HS-27A (cell line): ENCODE measurements at places on chromosomes 13 and 19.
A peak's percentile ranks its signal among the peaks of the same experiment; 100 is the strongest.

DNA sequence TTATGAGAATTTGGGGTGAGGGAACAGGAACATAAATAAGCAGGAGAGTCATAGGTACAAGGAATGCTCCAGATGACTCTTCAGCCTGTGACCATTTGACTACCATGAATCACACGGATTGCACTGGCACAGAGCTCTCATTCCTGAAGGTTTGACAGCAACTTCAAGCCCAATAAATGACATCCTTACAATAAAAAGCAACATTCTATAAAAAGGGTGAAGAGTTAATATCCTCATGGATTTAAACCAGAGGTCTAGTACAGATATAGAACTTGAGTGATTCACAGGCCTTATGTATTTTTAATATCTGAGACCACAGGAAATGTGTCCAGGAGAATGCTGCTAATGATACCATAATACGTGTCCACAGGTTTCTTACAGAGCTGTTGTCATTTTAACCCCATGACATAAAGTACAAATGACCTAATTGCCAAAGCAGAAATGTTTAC lies 158.1 kb downstream of the IRS2 start:
- peak; percentile 43 for DNase-seq

DNA sequence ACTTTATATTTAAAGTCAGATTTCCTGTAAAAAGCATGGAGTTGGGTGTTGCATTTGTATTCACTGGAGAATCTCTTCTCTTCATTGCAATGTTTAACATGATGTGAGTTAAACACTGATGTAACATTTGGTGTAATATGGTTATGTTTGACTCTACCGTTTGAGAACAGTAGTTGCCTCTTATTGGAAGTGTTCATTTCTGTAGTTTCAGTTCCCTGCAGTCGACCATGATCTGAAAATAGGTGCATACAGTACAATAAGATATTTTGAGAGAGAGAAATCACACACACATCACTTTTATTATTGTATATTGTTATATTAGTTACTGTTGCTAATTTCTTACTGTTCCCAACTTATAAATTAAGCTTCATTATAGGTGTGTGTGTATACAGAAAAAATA lies 105.2 kb upstream of the SPACA7 start:
- no peak for DNase-seq

DNA sequence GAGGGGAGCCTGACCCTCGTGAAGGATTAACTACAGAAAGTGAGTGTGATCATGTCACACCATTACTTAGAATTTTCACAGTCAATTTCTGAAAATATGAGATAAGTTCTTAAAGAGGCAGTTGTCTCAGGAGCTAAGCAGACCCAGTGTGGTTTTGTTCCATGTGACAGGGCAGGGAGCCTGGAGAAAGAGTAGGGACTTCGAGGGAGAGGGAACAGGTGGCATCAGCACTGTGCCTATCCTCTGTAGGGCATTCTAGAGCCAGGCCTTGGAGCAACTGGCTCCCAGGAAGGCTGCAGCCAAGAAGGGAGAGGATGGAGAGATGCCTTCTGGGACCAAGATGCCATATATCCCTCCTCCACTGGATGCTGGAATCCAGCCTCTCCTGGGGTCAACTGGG lies 183.0 kb downstream of the TSHZ3 start:
- no peak for DNase-seq

DNA sequence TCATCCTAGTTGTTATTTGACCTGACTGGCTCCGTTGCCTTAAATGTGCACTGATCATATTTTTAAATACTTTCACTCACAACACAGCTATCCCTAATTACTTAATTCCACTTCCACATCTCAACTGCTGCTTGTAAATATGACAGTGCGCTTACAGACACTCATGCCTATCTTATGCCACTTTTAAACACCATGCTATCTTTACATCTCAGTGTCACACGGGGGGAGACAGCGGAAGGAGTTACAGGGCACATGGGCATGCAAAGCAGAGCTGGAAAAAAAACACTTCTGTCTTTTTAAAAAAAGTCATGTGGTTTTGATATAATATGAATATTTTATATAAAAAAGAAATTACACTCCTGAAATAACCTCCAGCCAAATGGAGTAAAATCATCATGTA lies 44.1 kb downstream of the SMAD9 start:
- no peak for DNase-seq

- no peak for DNase-seq
These were observed 13.2 kb downstream of the GADD45B start for GRCh38 chr19:2488942-2489731.

DNA sequence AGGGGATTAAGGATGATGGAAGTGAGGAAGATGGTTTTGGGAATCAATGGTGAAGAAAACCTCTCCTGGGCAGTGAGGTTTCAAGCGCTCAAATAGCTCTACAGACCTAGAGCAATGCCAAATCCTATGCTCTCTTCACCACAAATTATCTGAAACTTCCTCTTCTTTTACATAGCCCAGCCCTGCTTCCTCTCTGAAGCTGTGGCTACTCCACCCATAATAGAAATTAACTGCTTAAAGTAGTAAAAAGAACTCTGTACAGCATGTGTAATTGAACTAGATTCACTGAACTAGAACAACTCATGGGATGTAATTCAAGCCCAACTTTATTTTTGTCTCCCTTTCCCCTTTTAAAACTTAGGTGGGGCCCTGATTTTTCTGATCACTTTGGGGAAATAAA lies 20.4 kb upstream of the IFT88 start:
- DNase-seq: no peak

GRCh38 chr19:9309974-9310446 lies 372 bp upstream of the ZNF699 start:
- no peak for DNase-seq

GRCh38 chr19:16571283-16571682 lies 932 bp downstream of the SLC35E1 start:
- no peak for DNase-seq

GRCh38 chr13:72397265-72397664 lies 330.2 kb downstream of the MZT1 start:
- DNase-seq: no peak

- DNase-seq: no peak
These were observed 1.1 kb downstream of the GALP start for GRCh38 chr19:56176881-56177280.

GRCh38 chr13:36997716-36998427 lies 1.3 kb downstream of the ALG5 start:
- no peak for DNase-seq
